AG04450 (cell line): ENCODE measurements at places on chromosomes 2 and 18. TPM values are rescaled to one million over a fixed set of nuclear protein-coding genes. Genes with fewer than 3 reads are reported as not detected.

DNA sequence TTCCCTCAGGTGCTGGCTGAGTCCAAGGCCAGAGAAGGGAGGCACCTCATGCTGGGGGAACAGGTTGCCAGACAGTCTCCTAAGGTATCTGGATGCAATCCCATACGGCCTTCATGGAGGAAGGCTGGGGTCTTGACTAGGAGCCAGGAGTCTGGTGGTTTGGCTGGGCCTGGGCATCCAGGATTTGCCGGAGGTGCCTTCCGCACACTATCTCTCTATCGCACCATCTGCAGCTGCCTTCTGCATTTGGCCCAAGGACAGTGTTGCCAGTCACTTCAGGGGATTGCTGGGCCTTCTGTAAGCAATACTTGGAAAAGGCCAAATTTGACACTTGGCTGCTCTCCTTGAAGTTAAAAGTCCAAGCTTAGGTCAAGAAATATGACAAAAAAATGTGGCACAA lies 327.2 kb downstream of the EN1 start:
- DNase-seq = no peak

SATB2 gene
- 5.0 and 5.3 TPM in 2 replicates for polyA plus RNA-seq

GCG gene
- 0.27 TPM in 1 of 2 replicates, not detected in the other for polyA plus RNA-seq

GRCh38 chr2:224584111-224584784 lies 915 bp downstream of the CUL3 start:
- no peak for DNase-seq

DNA sequence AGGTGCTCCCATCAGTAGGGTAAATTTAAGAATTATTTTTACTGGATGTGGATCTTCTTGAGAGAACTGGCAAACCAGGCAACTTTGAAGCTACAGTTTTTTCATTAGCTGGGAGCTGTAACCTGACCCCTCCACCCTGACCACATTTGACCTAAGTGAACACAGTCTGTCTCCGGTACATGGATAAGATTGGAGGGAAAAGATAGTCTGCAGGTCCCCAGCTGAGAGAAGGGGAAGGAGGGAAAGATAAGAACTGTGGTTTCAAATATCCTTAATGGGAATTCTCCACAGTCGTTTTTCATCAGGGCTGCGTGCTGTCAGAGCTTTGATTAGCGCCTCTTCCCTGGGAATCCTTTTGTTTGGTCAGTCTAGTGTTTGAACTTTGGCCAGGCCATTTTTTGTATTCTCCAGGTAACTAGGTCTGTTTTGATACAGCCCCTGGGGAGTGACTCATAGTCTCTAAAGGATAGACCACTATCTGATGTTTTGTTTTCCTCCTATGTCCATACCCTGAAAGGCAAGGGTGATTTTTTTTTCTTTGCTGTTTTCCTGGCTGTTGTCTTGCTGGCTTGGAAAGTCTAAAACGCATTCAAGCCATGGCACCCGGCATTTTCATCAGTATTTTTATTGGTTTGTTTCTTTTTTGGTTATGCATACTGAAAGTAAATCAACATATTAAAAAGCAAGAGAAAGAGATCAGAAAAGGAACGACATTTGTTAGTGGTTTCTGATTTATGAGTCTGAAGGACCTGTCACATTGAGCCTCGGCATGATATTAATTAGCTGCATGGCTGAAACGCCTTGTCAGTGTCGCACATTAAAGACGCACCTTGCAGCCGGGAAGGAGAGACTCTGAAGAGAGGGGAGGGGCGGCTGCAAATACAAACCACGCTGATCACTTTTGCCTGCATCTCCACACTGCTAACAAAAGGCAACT lies 183.4 kb upstream of the FN1 start:
- DNase-seq = no peak

UGT1A9 gene
- not detected in 2 replicates for polyA plus RNA-seq

- no peak for DNase-seq
Observed at GRCh38 chr2:30662268-30663131, 144.7 kb downstream of the CAPN13 start.

GRCh38 chr18:69935319-69936190 lies 12.1 kb downstream of the CD226 start:
- no peak for DNase-seq

NMUR1 gene
- polyA plus RNA-seq = not detected in 2 replicates

CCDC178 gene
- polyA plus RNA-seq = 0.12 TPM in 1 of 2 replicates, not detected in the other

DNA sequence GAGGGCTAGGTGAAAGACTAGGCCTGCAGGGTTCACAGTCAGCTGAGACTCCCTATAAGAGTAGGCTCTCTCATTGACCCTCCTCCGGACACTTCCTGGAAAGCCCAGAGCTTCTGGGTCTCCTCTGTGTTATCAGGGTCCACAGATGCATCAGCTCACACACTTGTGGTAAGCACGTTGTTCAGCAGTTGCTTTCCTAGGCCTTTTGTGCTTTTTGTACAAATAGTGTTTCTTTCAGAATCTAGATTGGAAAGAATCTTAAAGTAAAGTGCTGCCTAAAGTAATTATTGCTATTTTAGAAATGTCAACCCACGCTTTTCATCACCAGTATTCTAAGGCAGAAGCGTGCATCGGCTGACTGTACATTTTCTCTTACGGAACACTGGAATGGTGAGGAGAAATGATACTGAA lies 15.5 kb downstream of the SLC9A2 start:
- DNase-seq = no peak

GRCh38 chr2:174338671-174339560 lies 4.2 kb downstream of the SP9 start:
- no peak for DNase-seq

GRCh38 chr2:191417746-191418145 lies 172.5 kb downstream of the MYO1B start:
- DNase-seq = no peak

- no peak for DNase-seq
Observed at GRCh38 chr2:102074152-102074783, 68.3 kb upstream of the IL1R1 start.

GRCh38 chr18:79625924-79626561 lies 53.6 kb upstream of the CTDP1 start:
- no peak for DNase-seq

DNA sequence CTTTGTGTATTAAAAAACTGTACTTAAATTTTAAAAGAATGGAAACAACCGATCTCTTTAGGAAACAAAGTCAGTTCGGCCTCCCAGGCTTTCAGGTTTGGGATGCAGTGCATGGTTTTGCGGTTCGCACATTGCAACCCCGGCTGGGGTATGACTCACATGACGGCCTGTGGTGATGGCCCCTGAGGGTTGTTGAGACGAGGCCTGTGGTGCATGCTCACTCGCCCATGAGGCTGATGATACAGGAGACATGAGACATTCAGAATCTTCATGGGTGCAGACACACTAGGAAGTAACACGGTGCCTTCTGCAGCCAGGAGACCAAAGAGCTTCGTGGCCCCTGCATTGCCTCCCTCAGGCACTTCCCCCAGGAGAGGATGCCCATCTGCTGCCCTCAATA lies 724.6 kb upstream of the SALL3 start:
- no peak for DNase-seq

PCBP1 gene
- 63.8 and 91.3 TPM in 2 replicates for polyA plus RNA-seq

- no peak for DNase-seq
Observed at GRCh38 chr2:146659976-146660375, 1184.9 kb upstream of the ACVR2A start.

KLHL14 gene
- polyA plus RNA-seq = not detected in 2 replicates

FOXD4L1 gene
- 0.02 TPM in 1 of 2 replicates, not detected in the other for polyA plus RNA-seq

- DNase-seq = no peak
Observed at GRCh38 chr2:8625399-8626300, 56.2 kb upstream of the ID2 start.

GRCh38 chr2:66693076-66693965 lies 258.4 kb downstream of the MEIS1 start:
- no peak for DNase-seq

AQP12B gene
- not detected in 2 replicates for polyA plus RNA-seq

DNA sequence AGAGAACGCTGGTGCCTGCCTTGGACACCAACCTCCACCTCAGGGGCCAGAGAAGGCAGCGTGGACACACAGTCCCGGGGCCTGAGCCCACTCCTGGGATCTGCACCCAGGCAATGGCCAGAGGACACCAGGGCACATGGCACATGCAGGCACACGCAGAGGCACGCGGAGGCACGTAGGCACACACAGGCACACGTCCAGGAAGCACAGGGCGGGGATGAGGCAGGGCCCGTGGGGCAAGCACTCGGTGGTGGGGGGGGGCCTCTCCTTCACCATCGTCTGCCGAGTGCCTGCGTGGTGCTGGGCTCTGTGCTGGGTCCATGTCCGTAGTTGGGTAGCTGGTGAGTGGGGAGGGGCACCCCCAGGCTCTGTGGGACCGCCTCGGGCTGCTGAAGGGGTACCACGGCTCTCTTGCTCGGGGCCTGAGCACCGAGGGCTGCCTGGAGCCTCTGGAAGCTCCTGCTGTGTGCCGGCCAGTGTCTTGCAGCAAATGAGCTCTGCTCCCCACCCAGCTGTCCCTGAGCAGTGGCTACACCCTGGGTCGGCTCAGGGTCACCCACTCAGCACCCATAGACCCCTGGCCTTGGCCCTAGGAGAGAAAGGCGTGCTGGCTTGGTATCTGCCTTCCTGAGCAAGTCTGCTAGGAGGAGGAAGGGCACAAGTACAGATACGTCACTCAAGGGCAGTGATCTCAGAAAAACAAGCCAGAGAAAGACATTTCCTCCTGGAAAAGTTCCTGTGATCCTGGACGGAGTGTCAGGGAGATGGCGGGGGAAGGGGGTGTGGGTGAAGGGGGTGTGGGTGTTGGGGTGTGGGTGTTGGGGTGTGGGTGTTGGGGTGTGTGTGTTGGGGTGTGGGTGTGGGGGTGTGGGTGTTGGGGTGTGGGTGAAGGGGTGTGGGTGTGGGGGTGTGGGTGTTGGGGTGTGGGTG lies 26.4 kb downstream of the RTP5 start:
- no peak for DNase-seq

GRCh38 chr2:26535663-26536275 lies 57.8 kb upstream of the OTOF start:
- DNase-seq = no peak

GALNT14 gene
- 0.07 TPM in 1 of 2 replicates, not detected in the other for polyA plus RNA-seq

DCDC2C gene
- polyA plus RNA-seq = not detected in 2 replicates

CRYGD gene
- polyA plus RNA-seq = not detected in 2 replicates

DNA sequence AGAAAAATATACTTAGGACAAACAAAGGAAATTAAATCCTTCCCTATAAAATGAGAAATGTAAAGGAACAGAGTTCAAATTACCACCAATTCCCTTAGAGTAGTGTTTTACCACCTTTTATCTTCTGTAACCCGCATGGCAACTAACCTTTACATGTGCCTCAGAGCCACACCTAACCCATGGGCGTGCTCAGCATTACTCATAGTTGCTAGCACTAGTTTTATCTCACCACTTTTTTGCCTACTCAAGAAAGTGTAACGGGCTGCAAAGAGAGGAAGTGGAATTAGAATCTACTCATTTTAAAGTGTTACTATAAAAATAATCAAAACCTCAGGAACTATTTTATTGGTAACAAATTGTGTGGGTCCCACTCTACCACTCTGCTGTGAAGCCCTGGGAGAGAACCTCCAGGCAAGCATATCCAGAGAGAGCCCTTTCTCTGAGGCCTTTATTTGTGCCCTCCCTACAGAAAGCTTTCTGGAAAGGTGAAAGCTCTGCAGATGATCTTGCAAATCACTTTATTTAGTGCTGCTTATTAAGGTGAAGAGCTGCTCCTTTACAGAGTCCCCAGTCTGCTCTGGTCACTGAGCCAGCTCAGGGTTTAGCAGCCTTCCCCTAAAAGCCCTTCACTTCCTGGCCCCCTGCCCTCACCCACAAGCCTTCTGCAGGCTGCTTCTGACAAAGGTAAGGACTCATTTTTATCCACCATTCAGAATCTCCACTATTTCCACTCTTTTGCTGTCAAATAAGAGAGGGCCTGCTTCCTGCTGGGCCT lies 98.8 kb downstream of the TRABD2A start:
- DNase-seq = no peak

- no peak for DNase-seq
Observed at GRCh38 chr2:236117861-236118269, 50.3 kb downstream of the GBX2 start.

GRCh38 chr18:596288-596881 lies 403 bp upstream of the CLUL1 start:
- no peak for DNase-seq

- no peak for DNase-seq
Observed at GRCh38 chr2:120231974-120232635, 8.9 kb upstream of the TMEM185B start.

DNA sequence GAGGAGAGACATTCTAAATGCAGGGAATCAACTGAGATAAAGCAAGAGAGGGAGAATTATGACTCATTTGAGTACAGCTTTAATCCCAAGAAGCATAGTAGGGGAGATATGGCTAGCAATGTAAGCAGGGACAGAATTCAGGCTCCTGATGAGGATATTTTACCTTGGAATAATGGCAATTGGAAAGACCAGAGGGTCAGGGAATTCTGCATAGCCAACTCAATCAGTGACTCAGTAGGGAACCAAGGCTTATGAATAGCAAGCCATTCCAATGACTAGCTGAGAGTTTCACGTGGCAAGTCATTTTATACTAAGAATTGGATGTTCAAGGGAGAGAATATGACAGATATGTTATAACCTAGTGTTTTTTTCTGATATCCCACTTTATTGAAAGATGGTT lies 563.8 kb upstream of the NETO1 start:
- no peak for DNase-seq

GRCh38 chr2:171482308-171482707 lies 40.0 kb upstream of the CYBRD1 start:
- DNase-seq = no peak

TMEM169 gene
- 0.16 and 0.35 TPM in 2 replicates for polyA plus RNA-seq

GRCh38 chr2:239951129-239951734 lies 73.9 kb downstream of the NDUFA10 start:
- no peak for DNase-seq

DNA sequence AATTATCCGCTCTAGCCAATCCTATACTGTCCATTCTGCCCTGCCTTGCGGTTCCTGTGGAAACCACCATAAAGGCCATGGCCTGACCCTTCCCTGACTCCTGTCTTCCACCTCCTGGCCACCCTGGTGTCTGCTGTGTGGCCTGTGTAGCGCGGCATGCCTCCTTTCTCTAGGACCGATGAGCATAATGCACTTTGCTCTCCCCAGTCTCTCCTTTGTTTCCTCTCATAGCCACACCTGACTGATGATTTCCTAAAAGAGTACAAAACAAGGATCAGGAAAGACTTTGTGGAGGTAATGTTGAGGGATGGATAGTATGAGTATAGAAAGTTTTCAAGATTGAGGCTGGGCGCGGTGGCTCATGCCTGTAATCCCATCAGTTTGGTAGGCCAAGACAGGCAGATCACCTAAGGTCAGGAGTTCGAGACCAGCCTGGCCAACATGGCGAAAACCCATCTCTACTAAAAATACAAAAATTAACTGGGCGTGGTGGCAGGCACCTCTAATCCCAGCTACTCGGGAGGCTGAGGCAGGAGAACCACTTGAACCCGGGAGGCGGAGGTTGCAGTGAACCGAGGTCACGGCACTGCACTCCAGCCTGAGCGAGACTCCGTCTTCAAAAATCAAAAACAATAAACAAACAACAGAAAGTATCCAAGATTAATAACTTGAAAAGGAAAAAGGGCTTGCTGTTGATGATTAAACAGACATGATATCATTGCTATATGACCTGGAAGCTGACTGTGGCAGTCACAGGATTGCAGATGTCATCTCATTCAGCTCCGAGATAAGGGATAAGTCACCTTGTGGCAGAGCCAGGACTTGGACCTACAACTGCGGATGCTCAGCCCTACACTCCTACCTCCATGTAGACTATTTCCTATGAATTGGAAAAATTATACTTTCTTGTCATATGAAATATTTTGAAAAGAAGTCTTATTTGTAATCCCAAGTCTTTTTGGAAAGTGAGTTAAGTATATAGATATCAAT lies 16.6 kb downstream of the SOWAHC start:
- no peak for DNase-seq

CHN1 gene
- 207 and 258 TPM in 2 replicates for polyA plus RNA-seq

STAT4 gene
- polyA plus RNA-seq = 0.88 and 1.3 TPM in 2 replicates

TLX2 gene
- not detected in 2 replicates for polyA plus RNA-seq

- DNase-seq = no peak
Observed at GRCh38 chr2:100560216-100560830, 2.5 kb upstream of the PDCL3 start.
